GM23248 (cell line): ENCODE measurements at places on chromosomes 11 and 22. TPM values are rescaled to one million over a fixed set of nuclear protein-coding genes. Genes with fewer than 3 reads are reported as not detected.
A peak's percentile ranks its signal among the peaks of the same experiment; 100 is the strongest.

DNA sequence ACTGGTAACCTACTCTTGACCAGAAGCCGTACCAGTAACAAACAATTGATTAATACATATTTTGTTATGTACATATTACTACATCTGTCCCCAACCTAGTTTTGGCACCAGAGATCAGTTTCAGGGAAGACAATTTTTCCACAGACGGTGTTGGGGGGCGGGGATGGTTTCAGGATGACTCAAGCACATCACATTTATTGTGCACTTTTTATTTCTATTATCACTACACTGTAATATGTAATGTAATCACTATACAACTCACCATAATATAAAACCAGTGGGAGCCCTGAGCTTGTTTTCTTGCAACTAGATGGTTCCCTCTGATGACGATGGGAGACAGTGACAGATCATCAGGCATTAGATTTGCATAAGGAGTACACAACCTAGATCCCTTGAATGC is 15.5 kb downstream of the DGCR8 start:
- no peak for DNase-seq

- DNase-seq, result no peak
Measured at GRCh38 chr11:15903246-15903645, 453.1 kb downstream of the SOX6 start.

DNA sequence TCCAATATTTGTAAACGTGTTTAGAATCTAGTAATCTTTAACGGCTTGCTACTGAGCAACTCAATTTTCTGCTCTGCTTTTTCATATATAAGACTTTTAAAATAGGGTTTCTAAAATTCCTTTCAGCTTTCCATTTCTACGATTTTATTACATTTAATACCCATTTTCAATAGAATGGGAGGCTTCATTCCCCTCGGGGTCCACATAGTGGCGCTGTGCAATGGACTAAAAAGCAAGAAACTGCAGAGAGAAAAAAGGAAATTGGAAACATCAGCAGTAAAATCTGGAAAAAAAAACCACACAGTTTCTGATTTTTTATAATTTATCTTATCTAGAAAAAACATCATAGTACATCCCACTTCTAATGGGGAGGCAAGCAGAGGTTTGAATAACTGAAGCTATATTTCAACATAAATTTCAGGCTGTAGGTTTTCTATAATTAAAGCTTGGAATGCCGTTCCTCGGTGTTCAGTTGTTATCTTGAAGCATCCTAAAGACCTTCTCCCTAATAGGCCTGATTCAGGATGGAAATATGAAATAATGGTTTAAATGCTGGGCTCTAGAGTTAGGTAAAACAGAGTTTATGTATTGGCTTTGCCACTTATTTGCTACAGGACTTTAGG is 18.7 kb upstream of the JHY start:
- peak; percentile 75 for DNase-seq

SEC14L2 gene
- total RNA-seq, result 41.9 and 54.6 TPM in 2 replicates
